ENCODE measurements at places on chromosomes 3 and 15. TPM values are rescaled to one million over a fixed set of nuclear protein-coding genes. Genes with fewer than 3 reads are reported as not detected.

CP gene
- total RNA-seq, result 1.2 TPM

HGD gene
- 0.72 TPM for total RNA-seq

VIPR1 gene
- 0.29 TPM for total RNA-seq

APH1B gene
- 11.5 TPM for total RNA-seq

RBPMS2 gene
- 0.66 TPM for total RNA-seq

GP5 gene
- total RNA-seq, result not detected

MYZAP gene
- total RNA-seq, result not detected

IL5RA gene
- not detected for total RNA-seq

ZNF710 gene
- 43.5 TPM for total RNA-seq

MUSTN1 gene
- 1.2 TPM for total RNA-seq

SCAANT1 gene
- 1.7 TPM for total RNA-seq

CCR9 gene
- 2.3 TPM for total RNA-seq

SEMA6D gene
- not detected for total RNA-seq

P2RY14 gene
- not detected for total RNA-seq

MUC20 gene
- total RNA-seq, result 0.46 TPM

COL7A1 gene
- total RNA-seq, result 1.9 TPM

PCCB gene
- total RNA-seq, result 71.6 TPM

ECE2 gene
- total RNA-seq, result not detected

APEH gene
- 186 TPM for total RNA-seq
